ENCODE measurements at places on chromosomes 3 and 15. TPM values are rescaled to one million over a fixed set of nuclear protein-coding genes. Genes with fewer than 3 reads are reported as not detected.

MFGE8 gene
- total RNA-seq = 653 TPM

GHSR gene
- total RNA-seq = not detected

THPO gene
- total RNA-seq = 0.85 TPM

KNG1 gene
- total RNA-seq = not detected

- no peak overlapping the region for H3K27ac ChIP-seq
Observed at GRCh38 chr15:34905047-34905446, 64.5 kb downstream of the AQR start.

DNA sequence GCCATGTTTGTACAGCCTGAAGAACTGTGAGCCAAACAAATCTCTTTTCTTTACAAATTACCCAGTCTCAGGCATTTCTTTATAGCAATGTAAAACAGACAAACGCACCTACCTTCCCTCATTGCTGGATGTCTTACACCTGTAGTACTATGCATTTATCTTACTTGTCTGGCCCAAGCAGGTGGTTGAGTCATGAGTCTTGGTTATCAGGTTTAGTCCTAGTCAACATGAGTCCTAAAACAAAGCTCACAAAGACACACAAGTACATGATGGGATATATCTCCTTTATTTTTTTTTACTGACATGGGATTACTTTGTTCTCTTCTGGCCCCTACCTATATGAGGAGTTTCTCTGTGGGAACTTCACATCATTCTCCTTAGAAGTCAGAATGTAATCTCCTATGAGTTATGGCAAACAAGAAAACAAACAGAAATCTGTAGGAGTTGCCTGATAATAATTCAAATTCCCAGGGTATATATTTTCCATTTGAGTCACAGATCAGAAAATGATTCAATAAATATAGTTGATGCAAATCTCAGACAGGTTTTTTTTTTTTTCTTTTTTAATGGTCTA lies 33.6 kb upstream of the PLSCR2 start:
- H3K27me3 ChIP-seq = no peaks in the 10 kb centered on the region
- no peak overlapping the region for H3K27ac ChIP-seq
- no peak for DNase-seq
- no peak overlapping the region for H3K4me3 ChIP-seq

DNA sequence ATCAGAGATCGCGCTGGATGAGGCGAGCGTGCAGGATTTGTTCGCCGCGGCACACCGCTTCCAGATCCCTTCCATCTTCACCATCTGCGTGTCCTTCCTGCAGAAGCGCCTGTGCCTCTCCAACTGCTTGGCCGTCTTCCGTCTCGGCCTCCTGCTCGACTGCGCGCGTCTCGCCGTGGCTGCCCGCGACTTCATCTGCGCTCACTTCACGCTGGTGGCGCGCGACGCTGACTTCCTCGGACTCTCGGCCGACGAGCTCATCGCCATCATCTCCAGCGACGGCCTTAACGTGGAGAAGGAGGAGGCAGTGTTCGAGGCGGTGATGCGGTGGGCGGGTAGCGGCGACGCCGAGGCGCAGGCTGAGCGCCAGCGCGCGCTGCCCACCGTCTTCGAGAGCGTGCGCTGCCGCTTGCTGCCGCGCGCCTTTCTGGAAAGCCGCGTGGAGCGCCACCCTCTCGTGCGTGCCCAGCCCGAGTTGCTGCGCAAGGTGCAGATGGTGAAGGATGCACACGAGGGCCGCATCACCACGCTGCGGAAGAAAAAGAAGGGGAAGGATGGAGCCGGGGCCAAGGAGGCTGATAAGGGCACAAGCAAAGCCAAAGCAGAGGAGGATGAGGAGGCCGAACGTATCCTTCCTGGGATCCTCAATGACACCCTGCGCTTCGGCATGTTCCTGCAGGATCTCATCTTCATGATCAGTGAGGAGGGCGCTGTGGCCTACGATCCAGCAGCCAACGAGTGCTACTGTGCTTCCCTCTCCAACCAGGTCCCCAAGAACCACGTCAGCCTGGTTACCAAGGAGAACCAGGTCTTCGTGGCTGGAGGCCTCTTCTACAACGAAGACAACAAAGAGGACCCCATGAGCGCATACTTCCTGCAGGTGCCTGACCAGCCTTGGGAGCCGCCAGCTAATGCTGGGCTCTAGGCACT lies 819 bp downstream of the KLHL40 start:
- H3K4me3 ChIP-seq = no peak overlapping the region
- no peaks in the 10 kb centered on the region for H3K4me1 ChIP-seq
- no peak overlapping the region for H3K27ac ChIP-seq
- DNase-seq = no peak

DNA sequence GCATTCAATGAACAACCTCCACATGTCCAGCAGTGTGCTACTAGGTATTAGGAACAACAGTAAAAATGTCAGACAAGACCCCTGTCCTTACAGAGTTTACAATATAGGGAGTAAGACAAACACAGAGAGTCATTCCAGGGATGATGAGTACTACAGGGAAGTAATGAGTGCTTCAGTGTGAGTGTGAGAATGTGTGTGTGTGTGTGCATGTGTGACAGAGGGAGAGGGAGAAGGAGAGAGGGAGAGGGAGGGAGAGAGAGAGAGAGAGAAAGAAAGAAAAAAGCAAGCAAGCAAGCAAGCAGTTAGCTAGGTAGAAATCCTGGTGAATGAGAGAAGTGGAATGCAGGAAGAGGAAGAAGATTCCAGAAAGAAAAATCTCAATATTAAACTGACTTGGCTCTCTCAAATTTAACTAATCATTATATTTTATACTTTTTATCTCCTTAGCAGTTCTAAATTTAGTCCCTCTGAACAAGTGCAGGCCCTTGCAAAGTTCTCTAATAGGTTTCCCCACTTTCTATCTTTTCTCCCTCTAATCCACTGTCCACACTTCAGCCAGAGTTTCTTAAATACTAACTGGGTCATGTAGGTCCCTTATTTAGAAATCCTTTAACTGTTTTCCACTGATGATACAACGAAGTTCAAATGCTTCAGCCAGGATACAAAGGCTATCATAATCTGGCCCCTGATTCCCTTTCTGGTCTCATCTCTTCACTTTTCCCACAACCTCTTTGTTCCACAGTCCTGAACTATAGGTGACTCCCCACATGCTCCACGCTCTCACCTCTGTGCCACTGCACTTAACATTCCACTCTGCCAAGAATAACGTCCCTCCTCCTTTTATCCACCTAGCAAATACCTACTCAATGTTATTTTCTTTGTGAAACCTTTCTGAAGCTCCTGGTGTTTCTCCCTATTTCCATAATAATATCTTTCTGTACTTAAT lies 10.3 kb downstream of the DCBLD2 start:
- H3K27me3 ChIP-seq = no peaks in the 10 kb centered on the region
- H3K4me3 ChIP-seq = no peak overlapping the region
- no peak for DNase-seq
- no peaks in the 10 kb centered on the region for H3K36me3 ChIP-seq
- H3K4me1 ChIP-seq = peaks cover 9% of the 10 kb centered on the region

DNA sequence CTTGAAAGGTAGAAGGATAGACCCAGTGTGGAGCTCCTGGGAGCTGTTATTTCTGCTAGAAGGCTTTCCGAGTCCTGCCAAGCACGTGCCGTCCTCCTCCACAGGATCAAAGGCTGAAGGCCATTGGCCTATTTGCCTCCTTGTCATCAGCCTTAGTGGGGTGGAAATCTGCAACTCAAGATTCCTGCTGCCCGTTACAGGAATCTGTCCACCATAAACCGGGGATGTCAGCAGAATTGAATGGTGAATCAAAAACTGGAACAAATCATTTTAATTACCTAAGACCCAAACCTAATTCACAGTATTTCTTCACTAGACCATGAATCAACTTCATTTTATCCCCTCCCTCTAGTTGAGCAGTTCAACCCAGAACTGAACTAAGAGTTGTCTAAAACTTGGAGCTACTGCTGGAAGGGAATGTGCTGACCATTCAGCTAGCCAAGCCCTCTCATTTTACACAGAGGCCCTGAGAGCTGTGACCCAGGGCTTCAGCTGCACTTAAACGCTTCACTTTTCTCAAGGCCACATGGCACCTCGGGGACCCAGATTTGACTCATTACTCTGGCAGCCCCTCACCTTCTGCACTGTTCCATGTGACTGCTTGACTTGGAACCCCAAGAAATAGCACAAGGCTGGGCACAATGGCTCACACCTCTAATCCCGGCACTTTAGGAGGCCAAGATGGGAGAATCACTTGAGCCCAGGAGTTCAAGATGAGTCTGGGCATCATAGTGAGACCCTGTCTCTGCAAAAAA lies 36.8 kb upstream of the KIF23 start:
- no peak overlapping the region for H3K27ac ChIP-seq
- H3K4me3 ChIP-seq = no peak overlapping the region
- no peaks in the 10 kb centered on the region for H3K27me3 ChIP-seq

- H3K4me1 ChIP-seq = no peaks in the 10 kb centered on the region
- no peak overlapping the region for H3K4me3 ChIP-seq
- no peak overlapping the region for H3K27ac ChIP-seq
- H3K36me3 ChIP-seq = no peaks in the 10 kb centered on the region
- H3K27me3 ChIP-seq = no peaks in the 10 kb centered on the region
Observed at GRCh38 chr3:4198491-4198890, 104.7 kb upstream of the SETMAR start.

- no peak overlapping the region for H3K27ac ChIP-seq
- H3K4me1 ChIP-seq = no peaks in the 10 kb centered on the region
- H3K36me3 ChIP-seq = no peaks in the 10 kb centered on the region
- H3K27me3 ChIP-seq = no peaks in the 10 kb centered on the region
Observed at GRCh38 chr3:112897791-112898190, 51.1 kb upstream of the CD200R1L start.

GRCh38 chr15:56732135-56732885 lies 999 bp downstream of the ZNF280D start:
- no peaks in the 10 kb centered on the region for H3K4me1 ChIP-seq
- no peak for DNase-seq
- no peaks in the 10 kb centered on the region for H3K27me3 ChIP-seq
- no peak overlapping the region for H3K27ac ChIP-seq
- H3K36me3 ChIP-seq = peaks cover 6% of the 10 kb centered on the region

GRCh38 chr15:66779331-66780009 lies 77.4 kb downstream of the SMAD6 start:
- no peak overlapping the region for H3K27ac ChIP-seq
- H3K4me1 ChIP-seq = no peaks in the 10 kb centered on the region
- no peaks in the 10 kb centered on the region for H3K27me3 ChIP-seq
- DNase-seq = no peak

GRCh38 chr3:135528413-135529015 lies 437.0 kb upstream of the PPP2R3A start:
- no peaks in the 10 kb centered on the region for H3K27me3 ChIP-seq
- DNase-seq = no peak
- H3K27ac ChIP-seq = no peak overlapping the region

DNA sequence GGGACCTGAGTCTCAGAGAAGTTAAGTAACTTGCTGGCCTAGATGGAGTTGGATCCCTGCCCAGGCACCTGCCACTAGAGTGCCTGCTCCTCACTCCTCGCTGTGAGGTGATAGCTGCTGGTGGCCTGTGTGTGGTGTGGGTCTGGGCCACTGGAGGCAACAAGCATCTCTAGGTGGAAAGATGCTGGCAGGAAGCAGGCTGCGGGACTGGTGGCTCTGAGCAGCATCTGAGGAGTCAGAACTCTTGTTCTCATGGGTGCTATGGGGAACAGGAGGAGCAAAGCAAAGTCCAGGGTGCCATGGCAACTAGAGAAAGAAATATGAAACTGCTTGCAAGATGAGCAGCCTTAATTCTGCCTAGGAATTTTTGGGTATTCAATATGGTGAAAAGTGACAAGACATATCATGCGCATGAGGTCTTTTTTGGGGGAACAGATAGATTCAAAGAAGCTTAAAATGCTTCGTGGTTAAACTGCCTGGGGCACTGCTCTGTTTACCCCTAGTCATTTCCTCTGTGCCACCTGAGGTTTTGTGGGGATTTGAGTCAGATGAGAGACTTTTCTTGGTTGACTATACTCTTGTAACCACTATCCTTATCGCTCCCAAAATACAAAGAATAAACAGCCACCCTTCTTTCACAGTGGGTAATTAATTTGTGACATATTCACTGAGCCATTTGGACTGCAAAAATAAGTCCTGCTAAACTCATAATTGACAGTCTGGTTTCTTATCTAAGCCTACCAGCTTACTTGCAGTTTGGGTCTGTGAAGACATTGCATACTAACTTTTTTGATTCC lies 50.3 kb downstream of the MED12L start:
- H3K4me3 ChIP-seq = no peak overlapping the region
- peaks cover 39% of the 10 kb centered on the region for H3K36me3 ChIP-seq
- no peaks in the 10 kb centered on the region for H3K4me1 ChIP-seq
- no peak for DNase-seq
- H3K27ac ChIP-seq = no peak overlapping the region

DNA sequence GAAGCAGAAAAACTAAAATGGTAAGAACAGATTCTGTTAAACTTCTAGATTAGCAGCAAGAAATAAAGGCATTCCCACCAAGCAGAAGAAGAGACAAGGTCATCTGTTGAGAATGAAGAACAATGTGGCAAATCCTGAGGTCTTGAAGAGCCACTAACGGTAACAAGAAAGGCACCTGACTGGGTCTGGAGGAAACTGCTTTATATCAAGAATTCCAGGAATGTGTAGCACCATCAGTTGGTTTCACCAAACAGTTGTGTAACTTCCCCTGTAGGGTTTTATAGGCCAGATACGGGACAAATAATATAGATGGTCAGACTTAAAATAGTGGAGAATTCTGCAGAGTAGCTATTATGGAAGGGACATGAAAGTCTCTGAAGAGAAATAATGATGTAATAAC lies 57.3 kb downstream of the ACAP2 start:
- H3K4me3 ChIP-seq = no peak overlapping the region
- peaks cover 6% of the 10 kb centered on the region for H3K4me1 ChIP-seq
- no peak overlapping the region for H3K27ac ChIP-seq
- no peaks in the 10 kb centered on the region for H3K36me3 ChIP-seq

GRCh38 chr3:46490338-46491084 lies 7.3 kb upstream of the RTP3 start:
- no peaks in the 10 kb centered on the region for H3K4me1 ChIP-seq
- no peak overlapping the region for H3K4me3 ChIP-seq
- H3K27me3 ChIP-seq = no peaks in the 10 kb centered on the region
- peaks cover 8% of the 10 kb centered on the region for H3K36me3 ChIP-seq

DNA sequence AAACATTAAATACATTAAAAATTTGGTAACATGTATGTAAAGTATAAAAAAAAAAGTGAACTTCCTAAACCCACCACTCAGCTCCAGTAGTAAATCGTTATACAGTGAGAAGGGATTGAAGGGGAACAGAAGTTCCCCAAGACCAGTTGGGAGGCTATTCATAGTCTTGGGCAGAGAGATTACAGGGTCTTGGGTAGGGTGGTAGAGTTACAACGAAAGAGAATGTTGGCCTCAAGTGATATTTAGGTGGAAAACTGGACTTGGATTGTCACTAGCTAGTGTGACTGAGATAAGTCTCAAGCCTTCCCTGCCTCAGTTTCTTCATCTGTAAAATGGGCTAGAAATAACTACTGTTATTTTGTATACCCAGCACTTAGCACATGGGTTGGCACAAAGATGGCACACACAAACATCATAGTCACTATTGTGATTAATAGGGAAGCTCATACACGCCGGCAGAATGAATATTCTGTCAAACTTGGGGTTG lies 431 bp upstream of the YEATS2 start:
- H3K4me1 ChIP-seq = peaks cover 3% of the 10 kb centered on the region
- H3K27me3 ChIP-seq = no peaks in the 10 kb centered on the region
- H3K4me3 ChIP-seq = peak overlapping the region; percentile 77
- H3K27ac ChIP-seq = no peak overlapping the region

Measured in H9 (cell line).